ENCODE measurements at places on chromosomes 3 and 15.

- no peak for DNase-seq
Measured at GRCh38 chr15:96209285-96209735, 121.2 kb upstream of the NR2F2 start.

- DNase-seq = no peak
Measured at GRCh38 chr3:122880173-122880572, 85.3 kb downstream of the SLC49A4 start.

- DNase-seq = no peak
Measured at GRCh38 chr15:84863565-84864443, 20.7 kb upstream of the SLC28A1 start.

DNA sequence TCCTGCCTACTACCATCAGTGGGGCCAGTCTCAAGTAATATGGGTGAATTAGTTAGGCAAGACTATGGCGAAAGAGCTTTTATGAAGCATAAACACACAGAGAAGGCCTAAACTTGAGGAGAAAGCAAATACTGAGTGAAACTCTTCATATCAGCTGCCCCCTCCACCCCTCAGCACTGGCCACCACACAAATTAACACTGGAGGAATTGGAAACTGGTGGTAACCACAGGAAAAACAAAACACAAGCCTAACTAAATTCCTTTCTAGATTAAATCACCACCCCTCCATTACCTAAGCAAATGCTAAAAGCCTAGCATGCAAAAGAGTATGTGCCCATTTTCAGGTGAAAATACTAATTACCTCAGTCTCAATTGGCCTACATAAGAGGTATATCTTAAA, 774.7 kb upstream of the NECTIN3 start:
- no peak for DNase-seq

DNA sequence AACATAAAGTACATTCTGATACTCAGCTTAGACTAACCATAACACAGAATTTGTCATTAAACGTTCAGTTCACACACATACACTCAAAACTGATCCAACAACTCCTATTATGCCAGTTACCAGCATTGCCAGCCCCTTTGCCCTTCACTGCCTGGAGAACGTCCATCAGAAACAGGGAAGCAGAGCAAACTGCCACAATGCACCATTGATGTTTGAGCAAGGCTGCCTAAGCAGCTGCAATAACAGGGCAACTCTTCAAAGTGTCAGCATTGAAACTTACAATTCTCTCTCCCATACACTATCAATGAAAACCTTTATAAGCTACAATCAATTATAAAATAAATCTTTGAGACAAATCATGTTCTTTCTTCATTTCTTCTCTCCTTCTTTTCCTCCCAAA, 85.1 kb downstream of the ZBTB20 start:
- no peak for DNase-seq

GRCh38 chr15:80697075-80697685, 2.1 kb downstream of the ABHD17C start:
- DNase-seq = no peak

DNA sequence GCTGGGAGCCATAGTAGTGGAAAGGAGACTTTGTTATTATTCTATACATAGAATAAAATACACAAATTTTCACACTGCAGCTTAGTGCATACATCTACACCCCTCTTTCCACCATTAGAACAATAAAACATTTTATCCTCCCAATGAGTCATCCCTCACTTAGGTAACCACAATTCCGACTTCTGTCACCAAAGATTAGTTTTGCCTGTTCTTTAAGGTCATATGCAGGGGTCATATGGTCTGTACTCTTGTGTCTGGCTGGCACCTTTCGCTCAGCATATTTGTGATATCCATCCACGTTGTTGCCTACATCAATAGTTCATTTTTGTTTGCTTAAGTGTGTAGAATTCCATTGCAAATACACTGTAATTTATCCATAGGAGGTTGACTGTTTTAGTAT, 399.4 kb downstream of the SHQ1 start:
- DNase-seq = no peak

DNA sequence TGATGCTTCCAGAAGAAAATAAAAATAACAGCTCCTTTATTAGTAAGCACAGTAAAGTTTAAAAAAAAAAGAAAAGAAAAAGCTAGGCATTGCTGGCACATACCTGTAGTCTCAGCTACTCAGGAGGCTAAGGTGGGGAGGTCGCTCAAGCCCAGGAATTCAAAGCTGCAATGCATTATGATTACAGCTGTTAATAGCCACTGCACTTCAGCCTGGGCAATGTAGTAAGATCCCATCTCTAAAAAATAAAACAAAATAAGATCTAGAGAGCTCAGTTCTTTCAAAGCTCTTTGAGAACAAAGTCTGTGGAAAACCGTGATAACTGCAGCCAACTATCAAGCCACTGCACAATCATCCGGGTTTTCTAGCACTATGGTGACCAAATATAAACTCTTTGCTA, 212.2 kb downstream of the ZMAT3 start:
- no peak for DNase-seq
